ENCODE measurements at places on chromosomes 11 and 22.

DNA sequence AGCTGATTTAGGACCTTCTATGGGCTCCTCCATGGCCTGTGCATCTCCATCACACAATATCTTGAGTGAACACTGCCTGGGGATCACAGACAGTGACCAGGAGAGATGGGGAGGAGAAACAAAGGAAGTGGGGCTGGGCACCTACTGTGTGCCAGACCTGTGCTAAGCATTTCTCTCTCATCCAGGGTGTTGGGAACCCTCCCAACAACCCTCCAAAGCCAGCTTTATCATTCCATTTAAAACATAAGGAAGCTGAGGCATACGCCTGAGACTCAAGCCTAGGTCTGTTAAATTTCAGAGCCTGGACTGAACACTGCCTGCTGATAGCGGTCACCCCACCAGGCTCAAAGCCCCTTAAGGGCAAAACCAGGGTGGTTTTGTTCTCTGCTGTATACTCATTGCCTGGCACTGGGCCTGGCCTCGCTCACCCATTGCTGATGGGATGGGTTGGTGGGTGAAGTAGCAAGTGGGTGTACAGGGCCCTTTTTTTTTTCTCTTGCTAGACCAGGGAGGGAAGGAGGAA is 130.1 kb downstream of the MN1 start:
- DNase-seq, result peak; percentile 37

- no peak for DNase-seq
Observed at GRCh38 chr11:44515048-44515447, 50.4 kb upstream of the CD82 start.

GRCh38 chr11:48093323-48093722 is 113.0 kb downstream of the PTPRJ start:
- DNase-seq, result no peak

DNA sequence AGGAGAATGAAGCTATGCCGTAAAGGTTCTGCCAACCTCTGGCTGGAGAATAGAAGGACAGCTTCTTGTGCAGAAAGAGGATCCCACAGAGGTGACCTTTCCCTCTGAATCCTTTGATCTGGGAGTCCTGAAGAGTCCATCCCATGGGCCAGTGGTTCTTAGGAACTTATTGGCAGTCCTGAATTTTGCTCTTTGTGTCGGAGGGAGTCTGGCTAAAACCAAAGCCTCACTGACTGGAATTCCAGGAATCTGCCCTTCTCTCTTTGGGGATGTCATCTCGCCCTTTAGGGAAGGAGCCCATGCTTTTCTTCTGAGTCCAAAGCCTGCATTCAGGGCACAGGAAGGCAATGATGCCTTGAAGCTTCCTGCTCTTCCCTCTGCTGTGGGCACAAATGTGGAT is 45.5 kb downstream of the PKNOX2 start:
- no peak for DNase-seq

DNA sequence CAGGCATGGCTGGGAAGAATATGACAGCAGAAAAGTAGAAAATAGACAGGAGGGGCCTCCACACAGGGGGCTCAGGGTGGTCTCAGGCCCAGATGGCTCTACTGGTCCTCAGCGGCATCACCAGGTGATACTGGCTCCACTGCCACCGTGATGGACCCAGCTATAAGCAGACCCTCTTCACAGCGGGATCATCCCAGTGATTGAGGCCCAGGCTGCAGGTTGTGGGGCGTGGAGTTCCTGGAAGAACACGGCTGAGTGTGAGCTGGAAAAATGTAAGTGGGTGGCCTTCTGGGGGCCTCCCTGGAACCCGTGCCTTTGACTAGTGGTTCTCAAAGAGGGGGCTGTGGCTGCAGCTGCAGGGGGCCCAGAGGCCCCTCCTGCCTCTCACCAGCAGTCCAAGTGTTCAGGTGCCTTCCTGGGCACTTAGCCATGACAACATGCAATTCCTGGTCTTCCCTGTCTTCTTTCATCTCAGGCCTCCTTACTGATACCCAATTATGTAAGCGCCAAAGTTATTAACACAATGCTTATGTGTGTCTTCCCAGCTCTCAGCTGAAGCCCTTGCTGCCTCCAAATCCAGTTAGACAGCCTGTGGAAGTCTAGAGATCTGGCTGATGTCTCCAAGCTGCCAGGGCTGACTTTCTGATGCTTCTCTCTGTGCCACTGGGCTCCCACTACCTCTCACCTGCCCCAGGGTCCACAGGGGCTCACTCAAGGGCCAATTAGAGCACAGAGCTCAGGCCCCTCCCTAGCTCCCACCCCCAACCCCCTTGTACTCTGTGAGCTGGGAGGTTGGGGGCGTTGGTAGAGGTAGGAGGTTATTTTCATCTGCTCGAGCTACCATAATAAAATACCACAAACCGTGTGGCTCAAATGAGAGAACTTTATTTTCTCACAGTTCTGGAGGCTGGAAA is 110.1 kb upstream of the LMO1 start:
- DNase-seq, result no peak

- no peak for DNase-seq
Observed at GRCh38 chr22:33529424-33530113, 390.7 kb downstream of the LARGE1 start.

GRCh38 chr11:117862019-117862725 is 14.3 kb downstream of the FXYD6 start:
- DNase-seq, result no peak

DNA sequence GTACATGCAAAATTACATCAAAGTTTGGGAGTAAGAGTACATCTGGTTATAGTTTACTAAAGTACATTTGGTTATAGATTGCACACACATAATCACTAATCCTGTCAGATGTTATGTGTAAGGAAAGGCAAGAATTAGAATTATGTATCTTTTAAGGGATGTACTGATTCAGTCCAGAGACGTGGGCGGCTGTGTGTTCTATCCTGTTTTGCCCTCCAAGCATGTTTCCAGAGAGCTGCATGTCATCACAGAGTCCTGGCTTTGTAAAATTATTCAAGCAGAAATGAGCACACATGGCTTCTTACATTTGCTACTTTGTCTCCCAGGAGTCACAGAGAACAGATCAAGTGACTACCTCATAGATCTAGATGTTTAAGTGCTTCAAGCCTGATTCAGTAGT is 33.2 kb upstream of the CEP126 start:
- DNase-seq, result no peak

- DNase-seq, result no peak
Observed at GRCh38 chr11:18236664-18237356, at the start of gene SAA4. SAA4 (minus strand) TSS chr11:18236802; CDS start chr11:18235926, 876 bp downstream.

DNA sequence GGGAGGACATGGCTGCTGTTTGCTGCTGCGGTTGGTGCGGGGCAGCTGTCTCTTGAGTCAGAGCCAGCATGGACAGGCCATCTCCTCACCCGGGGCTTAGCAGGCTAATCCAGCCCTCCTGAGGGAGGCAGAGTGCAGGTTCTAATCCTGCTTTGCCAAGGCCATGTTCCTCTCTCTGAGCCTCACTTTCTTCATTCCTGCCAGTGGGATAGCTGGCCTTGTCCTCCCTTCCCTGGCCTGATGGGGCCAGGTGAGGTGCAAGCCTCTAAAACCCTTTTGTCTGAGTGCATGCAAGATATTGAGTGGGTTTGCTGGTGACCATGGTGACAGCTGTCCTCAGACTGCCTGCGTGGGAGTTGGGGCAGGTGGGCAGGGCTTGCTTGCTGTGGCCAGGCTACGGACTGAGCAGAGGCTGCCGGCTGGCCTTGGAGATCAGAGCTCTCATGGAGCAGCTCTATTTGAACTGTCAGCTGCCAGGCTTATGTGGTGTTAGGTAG is 3.6 kb downstream of the USP35 start:
- DNase-seq, result no peak

DNA sequence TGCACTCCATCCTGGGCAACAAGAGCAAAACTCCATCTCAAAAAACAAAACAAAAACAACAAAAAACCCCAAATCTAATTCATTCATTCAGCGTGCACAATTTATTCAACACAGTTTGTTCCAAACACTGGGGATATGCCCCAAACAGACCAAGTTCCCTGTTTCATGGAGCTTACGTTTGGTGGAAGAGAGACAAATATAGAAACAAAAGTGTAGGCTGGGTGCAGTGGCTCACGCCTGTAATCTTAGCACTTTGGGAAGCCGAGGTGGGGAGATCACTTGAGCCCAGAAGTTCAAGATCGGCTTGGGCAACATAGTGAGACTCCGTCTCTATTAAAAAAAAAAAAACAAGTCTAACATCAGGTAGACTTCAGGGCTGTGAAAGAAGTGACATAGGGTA is 52.4 kb downstream of the PTPRJ start:
- DNase-seq, result no peak

DNA sequence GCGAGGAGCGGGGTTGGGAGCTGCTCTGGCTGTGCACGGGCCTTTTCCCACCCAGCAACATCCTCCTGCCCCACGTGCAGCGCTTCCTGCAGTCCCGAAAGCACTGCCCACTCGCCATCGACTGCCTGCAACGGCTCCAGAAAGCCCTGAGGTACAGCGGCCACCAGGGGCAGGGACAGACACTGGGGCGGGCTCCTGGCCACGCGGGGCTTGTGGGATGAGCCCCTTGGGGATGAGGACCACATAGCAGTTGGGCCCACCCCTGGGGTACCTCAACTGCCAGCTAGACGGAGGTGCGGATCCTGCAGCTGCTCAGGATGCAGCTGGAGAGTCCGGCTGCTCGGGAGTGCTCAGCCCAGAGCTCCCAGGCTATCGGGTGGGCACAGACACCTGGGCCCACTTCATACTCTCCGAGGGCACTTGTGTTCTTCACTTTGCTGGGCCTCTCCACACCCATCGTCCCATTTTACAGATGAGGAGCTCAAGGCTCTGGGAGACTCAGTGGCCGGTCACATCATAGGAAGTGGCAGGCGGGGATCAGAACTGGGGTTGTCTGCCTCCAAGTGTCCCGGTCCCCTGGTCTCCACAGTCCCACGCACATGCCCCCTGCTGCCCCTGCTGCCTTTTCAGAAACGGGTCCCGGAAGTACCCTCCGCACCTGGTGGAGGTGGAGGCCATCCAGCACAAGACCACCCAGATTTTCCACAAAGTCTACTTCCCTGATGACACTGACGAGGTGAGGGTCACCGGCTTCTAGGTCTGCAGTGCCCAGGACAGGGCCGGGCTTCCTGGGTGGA is 77.6 kb downstream of the MYO7A start:
- peak; percentile 66 for DNase-seq

- DNase-seq, result no peak
Observed at GRCh38 chr11:14124886-14125285, 162.4 kb downstream of the SPON1 start.

DNA sequence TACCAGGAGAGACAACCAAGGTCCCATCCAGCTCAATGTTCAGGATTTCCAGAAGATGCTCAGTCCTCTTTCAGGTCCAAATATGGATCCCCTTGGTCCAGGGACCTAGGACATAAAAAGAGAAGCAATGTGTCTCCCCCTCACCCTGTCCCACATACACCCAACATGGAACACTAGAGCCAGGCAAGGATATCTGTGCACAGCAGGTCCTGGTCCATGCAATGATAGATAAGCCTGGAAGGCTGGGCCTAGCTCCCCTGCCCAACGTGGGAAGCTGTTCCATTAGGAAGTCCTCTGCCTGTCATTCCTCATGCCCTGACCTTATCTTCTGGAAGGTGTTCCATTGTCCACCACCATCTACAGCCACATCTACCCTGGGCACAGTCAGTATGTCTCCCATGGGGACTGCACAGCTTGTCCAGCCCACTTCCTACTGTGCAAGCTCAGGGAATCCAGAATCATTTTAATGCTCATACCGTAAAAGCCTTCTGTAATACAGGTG is 1434.8 kb downstream of the TBC1D22A start:
- no peak for DNase-seq

- DNase-seq, result no peak
Observed at GRCh38 chr11:81946831-81947230, 786.8 kb downstream of the FAM181B start.

DNA sequence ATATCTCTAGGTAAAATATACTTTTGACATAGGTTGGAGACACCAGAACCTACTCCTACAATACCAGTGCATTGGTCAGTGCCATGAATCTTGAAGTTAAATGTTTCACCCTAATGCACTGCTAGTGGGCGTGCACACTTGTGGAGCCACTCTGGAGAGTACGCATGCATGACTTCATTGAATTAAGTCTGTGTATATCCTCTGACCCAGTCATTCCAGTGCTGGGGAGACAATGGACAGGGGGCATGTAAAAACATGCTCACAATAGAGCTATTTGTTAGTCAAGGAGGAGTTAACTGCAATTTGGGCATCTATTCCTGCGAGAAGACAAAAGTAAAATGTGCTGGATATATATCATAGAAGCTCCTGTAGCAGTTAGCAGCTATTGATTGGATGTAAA is 335.4 kb upstream of the NCAM1 start:
- DNase-seq, result no peak

DNA sequence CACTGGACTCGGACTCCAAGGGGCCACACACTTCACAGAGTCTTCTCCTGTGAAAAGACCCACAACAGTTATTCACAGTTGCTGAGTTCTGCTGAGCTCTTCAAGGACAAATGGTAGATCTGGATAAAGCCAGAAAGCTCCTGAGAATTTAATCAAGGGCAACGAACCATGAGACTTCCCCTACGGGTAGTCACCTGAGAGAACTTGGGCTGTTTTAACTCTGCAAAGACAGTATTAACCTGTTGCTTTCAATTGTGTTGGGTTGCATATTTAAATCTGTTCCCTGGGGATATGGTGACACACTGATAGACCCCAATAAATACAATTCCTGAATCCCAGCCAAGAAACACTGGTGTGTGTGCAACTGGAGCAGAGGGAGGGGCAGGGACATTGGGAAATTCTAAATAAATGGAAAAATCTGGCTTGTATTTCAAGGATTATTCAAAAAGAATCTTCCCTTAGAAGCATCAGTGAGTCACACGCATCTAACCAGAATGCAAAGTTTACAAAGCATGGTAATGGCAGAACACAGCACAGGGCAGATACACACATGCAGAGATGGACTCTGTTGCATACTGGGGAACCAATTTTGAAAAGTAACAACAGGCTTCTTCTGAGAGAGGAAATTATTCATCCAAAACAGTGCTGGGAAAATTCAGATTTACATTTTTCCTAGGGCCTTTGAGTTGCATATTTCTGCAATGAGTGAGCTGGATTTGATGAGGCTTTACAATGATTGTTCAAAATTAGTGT is 4.0 kb downstream of the KCNJ1 start:
- no peak for DNase-seq

DNA sequence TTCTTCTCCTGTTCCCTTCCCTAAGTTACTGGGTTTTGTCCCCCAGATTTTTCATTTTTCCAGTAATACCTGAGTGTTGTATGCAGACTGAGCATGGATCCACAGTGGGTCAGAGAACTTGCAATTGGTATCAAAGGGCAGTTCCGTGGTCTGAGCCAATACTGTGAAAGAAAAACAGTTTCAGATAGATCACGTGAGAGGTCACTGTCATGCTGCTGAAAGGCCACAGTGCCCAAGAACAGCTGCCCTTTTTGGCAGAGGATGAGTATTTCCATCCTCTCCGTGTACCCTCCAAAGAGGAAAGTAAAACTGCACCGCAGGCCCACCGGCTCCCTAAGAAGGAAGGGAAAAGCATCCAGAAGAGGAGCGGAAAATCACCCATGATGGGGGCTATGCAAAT is 73.0 kb upstream of the TBCEL start:
- no peak for DNase-seq

GRCh38 chr22:30694640-30695350 is at the start of gene OSBP2:
OSBP2 (plus strand) TSS chr22:30694874; CDS start chr22:30694910, 36 bp downstream.
- DNase-seq, result peak; percentile 91

DNA sequence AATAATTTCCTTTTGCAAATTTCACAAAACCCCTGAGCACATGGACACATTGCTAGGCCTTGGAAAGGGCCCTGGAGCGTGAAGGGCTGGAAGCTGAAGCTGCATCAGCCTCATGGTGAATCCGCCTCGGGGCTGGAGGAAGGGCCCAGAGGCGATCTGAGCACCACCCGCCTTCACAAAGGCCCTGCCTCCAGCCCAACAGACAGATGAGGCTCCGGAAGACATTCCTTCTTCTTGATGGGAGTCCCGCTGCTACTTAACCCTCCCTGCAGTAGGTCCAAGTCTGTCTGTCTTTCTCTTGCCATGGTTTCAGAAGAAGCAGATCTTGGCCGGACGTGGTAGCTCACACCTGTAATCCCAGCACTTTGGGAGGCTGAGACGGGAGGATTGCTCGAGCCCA is 16.5 kb downstream of the ARRB1 start:
- DNase-seq, result peak; percentile 69
